ENCODE measurements at places on chromosomes 13 and 19.
A peak's percentile ranks its signal among the peaks of the same experiment; 100 is the strongest.

DNA sequence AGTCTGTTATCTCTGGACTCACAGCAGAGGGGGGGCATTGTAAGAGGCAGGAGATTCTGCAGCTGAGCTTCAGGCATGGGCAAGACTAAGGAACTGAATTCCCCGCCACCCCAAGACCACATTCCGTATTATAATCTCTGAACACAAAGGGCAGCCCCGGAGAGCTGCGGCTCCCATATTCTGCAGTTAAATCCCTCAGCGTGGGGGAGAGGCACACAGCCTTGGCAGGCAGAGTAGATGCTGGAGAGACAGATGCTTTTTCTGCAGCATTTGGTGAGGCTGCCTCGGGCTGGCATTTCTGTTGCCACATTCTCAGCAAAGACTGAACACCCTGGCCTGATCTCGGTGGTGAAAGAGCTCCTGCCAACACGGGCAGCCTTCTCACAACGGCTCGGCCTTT, 12.9 kb downstream of the CHAF1A start:
- DNase-seq = no peak

GRCh38 chr19:46745521-46746280, at the start of gene FKRP:
TSS of gene FKRP (plus strand) at chr19:46746057. CDS start at chr19:46755451, 9,394 bp downstream.
- peak; percentile 77 for DNase-seq

GRCh38 chr13:24764276-24764630, 284 bp downstream of the RNF17 start:
- DNase-seq = no peak

GRCh38 chr13:26030331-26030730, 21.5 kb downstream of the SHISA2 start:
- DNase-seq = no peak

- DNase-seq = no peak
Measured at GRCh38 chr19:48518207-48518606, 6.6 kb upstream of the LMTK3 start.

DNA sequence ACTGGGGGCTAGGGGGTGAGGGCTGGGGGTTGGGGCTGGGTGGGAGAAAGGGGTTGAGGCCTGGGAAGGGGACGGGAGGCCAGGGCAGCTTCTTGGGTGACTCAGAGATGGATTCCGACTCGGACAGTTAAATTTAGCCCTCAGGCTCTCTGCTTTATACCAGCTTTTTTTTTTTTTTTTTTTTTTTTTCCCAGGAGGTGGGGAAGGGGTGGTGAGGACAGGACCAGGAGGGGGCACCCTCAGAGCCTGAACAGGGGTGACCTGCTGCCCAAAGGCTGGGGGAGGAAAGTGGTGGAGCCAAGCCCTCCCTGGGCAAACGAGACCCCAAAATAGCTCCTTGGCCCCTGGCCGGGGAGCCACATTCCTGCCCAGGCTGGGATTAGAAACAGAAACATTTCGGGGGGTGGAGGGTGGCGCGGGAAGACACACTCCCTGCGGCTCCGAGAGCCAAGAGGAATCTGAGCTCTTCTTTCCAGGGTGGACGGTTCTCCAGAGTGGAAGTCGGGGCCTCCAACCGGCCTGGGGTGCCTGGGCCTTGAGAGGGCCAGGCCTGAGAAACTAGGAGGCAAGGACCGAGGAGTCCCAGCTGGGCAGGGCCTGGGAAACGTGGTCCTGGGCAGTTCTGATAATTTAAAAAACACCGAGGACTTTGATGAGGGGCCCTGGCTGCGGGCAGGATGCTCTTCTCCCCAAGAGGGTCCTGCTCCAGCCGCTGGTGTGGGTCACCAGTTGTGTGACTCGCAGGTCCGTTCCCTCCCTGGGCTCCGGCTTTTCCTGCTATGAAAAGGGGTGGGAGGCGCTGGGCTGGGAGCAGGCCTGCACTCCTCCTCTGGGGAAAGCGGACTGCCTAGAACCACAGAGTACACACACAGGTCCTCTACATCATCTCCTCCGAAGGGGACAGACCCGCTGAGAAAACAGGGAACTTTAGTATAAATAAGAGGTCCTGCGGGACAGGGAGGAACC, 813 bp upstream of the DMPK start:
- no peak for DNase-seq

GRCh38 chr19:46759817-46760333, 13.6 kb upstream of the STRN4 start:
- no peak for DNase-seq

- no peak for DNase-seq
Measured at GRCh38 chr19:986083-986482, 1.9 kb downstream of the WDR18 start.

DNA sequence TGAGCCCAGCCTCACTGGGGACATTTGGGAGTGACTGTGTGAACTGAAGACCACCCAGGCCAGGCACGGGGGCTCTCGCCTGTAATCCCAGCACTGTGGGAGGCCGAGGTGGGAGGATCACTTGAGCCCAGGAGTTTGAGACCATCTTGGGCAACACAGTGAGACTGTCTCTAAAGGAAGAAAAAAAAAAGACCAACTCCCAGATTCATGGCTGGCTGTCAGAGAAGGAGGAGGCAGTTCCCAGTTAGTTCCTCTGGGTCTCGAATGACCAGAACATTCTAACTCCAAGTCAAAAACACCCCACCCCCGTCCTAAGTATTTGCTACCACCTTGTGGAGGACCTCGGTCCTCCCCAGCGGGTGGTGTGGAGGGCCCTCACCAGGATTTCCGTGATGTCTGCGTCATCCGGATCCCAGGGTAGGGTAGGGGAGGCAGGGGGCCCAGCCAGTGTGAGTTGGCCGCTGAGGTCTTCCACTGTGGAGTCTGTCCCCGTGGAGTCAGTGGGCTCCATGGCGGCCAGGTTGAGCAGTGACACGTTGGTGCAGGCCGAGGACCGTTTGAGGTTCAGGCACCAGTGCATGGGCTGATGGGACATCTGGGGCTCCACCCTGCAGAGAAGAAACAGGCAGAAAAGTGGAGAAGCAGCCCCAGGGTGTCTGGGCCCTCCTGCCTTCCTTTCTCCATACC, 1.3 kb downstream of the TSKS start:
- no peak for DNase-seq

GRCh38 chr13:36778083-36778671, 40.8 kb upstream of the RFXAP start:
- no peak for DNase-seq

- no peak for DNase-seq
Measured at GRCh38 chr19:45097776-45098520, 5.0 kb downstream of the PPP1R37 start.

- peak; percentile 85 for DNase-seq
Measured at GRCh38 chr19:45079063-45079910, at the start of gene GEMIN7. TSS of gene GEMIN7 (plus strand) at chr19:45079260. CDS start at chr19:45090115, 10,855 bp downstream.

DNA sequence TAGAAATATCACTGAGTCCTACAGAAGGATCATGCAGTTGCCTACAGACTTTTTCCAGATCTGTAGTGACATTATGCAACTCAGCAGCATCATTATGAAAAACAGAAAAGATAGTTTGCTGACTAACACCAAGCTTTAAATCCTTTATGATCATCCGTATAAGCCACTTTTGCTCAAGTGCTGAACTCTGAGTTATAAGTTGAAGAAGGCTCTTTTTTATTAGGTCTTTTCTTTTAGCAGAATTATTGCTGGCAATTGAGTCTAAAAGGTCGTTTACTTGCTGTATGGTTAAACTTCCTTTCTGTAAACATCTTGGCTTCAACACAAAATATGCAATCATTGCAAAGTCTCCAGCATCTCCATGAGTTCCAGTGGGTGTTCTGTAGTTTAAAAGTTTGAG, 4.8 kb downstream of the LIG4 start:
- DNase-seq = no peak

DNA sequence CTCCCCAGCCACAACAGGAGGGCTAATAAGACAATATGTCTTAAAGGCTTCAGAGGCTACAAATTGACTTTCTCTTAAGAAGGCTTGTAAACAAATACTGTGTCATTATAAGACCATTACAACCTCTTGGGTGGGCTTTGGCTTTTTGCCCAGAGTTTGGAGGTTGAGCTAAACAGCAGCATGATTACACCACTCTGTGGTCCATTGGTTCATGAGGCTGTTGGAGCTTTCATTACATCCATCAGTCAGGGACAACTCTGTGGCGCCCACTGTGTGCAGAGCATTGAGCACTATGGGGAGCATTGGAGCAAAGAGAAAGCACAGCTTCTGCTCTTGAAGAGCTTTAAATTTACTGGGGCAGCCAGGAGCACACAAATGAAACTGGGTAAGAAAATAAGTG, 75.9 kb downstream of the TNFSF11 start:
- no peak for DNase-seq

GRCh38 chr13:98214707-98215106, 37.6 kb upstream of the RNF113B start:
- no peak for DNase-seq

- peak; percentile 11 for DNase-seq
Measured at GRCh38 chr13:102873653-102874052, 27.8 kb downstream of the ERCC5 start.

DNA sequence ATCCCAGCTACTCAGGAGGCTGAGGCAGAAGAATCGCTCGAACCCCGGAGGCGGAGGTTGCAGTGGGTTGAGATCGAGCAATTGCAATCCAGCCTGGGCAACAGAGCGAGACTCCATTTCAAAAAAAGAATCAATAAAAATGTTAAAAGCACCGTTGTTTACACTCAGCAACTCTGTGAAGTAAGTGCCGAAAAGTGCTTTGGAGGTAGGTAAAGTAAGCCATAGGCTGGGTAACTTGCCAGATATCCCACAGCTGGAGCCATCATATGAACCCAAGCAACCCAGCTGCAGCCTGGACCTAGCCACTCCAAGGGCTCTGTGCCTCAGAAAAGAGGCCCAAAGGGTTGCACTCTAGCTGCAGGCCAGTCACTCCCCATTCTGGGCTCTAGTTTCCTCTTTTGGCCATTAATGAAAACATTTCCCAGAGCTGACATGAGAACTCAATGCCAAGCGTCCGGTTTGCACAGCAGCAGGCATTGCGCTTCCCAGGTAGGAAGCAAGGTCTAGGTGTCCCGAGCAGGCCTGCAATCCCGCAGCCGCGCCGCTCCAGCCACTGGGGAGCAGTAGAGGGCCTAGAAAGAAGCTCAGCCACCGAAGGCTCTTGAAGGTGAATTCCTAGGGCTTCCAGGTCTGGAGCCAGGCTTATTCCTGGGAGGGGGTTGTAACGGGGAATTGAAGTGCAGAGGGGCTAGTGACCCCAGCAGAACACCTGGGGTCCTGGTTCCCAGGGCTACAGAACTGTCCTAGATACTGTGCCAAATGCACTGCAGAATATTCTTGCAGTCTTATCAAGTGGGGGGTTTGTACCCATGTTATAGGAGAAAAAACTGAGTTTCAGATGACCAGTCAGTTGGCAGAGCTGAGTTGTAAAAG, 4.1 kb upstream of the CD79A start:
- no peak for DNase-seq

- DNase-seq = no peak
Measured at GRCh38 chr13:35855531-35856019, 275.6 kb downstream of the DCLK1 start.

DNA sequence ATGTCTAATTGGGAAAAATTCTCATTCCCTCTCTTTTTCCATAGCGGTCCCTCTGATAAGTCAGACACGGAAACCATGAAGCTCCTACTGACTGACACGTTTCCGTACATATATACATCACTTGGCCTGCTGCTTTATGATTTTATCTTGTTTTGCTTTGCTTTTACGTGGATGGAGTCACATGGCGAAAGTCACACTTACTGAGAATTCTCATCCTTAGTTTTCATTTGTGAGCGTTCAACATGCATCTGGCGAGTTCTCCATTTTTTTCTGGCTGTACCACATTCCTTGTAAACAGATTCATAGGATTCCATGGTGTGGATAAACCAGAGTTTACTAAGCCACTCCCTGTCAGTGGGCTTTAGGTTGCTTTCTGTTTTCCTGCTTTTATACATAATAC, 21.2 kb downstream of the PGPEP1 start:
- no peak for DNase-seq

DNA sequence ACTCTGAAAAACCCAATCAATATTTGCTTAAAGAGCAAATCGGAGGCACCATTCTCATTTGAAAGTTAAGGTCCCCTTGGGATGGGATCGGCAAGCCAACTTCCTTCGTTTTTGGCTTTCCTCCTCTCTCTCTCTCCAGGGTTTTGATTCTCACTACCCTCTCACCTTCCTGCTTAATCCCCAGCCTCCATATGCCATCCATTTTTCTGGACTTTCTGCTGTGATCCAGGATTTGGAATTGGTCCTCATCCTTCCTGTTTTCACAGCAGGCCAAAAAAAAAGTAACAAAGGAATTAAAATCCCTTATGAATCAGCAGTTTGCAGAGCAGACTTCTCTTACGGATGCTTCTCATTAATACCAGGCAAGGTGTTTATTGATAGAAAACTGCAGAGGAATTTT, 283.1 kb upstream of the TMTC4 start:
- DNase-seq = no peak

GRCh38 chr13:99439048-99439447, 62.2 kb upstream of the TM9SF2 start:
- DNase-seq = no peak

DNA sequence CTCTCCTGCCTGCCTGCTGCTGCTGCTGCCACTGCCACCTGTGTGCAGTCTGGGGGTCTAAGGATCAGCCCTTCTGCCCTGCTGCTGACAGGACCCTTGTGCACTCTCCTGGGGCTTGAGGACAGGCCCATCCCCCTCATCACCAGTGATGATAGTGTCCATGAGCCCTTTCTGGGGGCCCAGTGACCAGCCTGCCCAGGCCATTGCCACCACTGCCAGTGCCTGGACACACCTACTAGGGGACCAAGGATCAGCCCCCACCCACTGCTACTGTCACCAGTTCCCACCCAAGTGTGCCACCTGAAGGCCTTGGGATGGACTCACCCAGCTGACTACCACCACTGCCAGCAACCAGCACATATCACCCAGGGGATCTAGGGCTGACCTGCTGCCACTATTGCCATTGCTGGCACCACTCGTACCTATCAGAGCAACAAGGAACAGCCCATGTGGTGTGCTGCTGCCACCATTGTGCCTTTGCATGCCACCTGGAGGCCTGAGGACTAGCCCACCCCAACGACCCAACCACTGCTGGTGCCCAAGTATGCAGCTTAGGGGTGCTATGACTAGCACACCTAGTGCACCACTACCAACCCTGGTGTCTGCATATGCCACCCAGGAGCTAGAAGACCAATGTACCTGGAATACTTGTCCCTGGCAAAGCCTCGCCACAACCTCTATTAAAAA, 994.3 kb downstream of the PCDH17 start:
- no peak for DNase-seq

DNA sequence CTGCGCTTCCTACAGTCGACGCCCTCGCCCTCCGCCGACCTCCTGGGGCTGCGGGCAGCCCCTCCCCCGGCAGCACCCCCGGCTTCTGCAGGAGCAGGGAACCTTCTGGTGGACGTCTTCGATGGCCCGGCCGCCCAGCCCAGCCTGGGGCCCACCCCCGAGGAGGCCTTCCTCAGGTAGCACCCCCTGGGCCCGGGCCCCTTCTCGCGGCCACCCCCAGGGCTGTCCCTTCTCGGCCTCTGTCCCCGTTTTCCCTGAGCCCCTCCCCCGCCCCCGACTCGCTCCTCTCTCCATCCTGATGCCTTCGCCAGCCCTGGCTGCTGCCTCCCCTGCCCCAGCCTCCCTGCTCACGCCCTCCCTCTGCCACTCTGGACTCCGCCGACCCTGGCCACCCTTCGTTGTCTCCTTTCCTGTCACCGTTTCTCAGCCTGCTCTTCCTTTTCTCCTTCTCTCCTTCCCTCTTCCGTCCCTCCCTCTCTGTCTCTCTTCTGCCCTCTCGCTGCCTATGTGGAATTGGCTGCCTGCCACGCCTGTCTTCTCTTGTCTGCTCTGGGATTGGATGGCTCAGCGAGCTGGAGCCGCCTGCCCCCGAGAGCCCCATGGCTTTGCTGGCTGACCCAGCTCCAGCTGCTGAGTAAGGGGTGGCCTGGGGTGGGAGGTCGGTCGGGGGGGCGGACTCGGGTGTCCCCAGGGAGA, 11.0 kb downstream of the FUZ start:
- DNase-seq = no peak

GRCh38 chr19:29758863-29759262, 43.8 kb upstream of the C19orf12 start:
- no peak for DNase-seq
